ENCODE measurements at places on chromosomes 5 and 9.

DNA sequence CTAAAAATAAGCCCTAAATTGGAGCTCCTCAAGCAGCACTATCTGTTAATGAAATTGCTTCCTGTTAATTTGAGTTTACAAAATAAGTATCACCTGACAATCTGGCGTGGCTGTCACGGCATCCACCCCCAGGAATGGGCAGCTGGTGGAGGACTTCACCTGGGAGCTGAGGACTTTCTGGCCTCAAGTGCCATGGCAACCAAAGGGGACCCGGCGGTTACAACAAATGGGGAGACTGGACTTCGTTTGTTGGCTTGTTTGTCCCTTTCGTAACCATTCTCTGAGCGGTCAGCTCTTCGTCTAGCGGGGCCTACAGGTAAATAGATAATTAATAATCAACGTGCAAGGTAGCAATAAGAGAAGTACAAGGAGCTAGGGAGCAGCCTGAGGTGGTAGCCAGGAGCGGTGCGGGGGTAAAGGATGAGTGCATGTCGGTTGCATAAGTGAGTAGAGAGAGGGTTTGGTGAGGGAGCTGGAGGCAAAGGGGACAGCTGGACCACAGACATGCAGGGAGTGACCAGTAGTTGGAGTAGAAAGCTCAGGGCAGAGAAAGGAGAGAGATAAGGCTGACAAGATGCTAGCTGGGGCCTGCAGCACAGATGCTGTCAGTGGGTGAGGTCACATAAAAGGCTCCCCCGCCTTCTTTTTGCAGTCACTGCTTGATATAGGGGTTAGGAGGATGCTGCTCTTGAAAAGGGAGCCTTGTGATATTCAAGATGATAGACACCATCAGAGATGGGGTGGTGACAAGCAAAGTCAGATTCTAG, 62.5 kb downstream of the HSPA4 start:
- DNase-seq: no peak

DNA sequence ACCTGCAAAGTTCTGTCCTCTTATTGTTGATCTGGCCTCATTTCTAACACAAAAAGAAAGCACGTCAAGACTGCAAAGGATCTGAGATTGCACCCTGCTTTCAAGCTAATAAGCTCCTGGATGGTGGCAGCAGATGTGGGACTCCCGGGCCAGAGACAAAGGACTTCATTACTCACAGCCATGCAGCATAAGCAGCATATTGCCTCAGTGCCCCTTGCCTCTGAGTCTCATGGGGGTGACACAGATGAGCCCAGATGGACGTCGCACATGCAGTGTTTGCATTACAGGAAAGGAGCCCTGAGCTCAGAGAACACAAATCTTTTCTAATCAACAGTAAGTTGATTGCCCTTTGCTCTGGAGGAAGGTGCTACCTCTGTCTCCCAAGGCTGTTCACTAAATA, 105.0 kb downstream of the SLC28A3 start:
- DNase-seq: no peak

GRCh38 chr9:16679327-16679821, 191.1 kb downstream of the BNC2 start:
- DNase-seq: no peak

GRCh38 chr9:38727497-38728001, 7.6 kb upstream of the FAM240B start:
- DNase-seq: peak; percentile 32

DNA sequence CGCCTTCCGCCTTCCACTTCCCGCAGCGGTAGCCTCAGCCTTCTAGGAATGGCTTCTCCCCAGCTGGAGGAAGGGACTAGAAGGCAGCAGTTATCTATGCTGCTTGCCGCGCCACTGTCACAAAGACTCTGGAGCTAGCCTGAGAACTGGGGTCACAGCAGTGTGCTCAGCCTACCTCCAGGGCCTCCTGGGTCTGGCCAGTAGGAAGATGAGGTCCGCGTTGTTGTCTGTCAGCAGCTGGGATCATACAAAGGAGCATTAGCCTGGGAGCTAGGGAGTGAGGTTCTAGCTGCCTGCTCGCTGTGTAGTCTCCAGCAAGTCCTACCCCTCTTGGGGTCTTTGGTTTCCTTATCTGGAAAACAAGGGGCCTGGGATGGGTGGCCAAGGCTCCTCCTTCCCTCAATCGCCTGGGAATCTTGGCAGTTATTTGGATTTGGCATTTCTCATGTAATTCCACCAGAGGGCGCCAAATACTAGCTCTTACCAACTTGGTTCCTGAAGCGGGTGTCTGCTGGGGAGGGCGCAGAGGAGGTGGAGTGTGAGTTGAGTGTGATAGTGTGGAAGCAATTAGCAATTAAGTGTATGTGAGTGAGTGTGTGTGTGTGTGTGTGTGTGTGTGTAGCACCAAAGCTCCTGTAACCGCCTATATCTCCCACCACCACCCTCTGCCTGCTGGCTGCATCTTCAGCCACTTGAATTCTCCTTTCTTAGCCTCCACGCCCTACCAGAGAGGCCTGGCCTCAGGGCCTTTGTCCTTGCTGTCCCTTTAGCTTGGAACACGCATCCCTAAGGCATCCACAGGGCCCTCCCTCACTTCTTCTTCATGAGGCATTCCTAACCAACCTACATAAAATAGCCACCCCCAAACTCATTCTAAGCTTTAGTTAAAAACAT, 97.1 kb downstream of the ENTREP1 start:
- peak; percentile 78 for DNase-seq

- no peak for DNase-seq
Observed at GRCh38 chr5:98104454-98105188, 668.8 kb upstream of the RGMB start.

DNA sequence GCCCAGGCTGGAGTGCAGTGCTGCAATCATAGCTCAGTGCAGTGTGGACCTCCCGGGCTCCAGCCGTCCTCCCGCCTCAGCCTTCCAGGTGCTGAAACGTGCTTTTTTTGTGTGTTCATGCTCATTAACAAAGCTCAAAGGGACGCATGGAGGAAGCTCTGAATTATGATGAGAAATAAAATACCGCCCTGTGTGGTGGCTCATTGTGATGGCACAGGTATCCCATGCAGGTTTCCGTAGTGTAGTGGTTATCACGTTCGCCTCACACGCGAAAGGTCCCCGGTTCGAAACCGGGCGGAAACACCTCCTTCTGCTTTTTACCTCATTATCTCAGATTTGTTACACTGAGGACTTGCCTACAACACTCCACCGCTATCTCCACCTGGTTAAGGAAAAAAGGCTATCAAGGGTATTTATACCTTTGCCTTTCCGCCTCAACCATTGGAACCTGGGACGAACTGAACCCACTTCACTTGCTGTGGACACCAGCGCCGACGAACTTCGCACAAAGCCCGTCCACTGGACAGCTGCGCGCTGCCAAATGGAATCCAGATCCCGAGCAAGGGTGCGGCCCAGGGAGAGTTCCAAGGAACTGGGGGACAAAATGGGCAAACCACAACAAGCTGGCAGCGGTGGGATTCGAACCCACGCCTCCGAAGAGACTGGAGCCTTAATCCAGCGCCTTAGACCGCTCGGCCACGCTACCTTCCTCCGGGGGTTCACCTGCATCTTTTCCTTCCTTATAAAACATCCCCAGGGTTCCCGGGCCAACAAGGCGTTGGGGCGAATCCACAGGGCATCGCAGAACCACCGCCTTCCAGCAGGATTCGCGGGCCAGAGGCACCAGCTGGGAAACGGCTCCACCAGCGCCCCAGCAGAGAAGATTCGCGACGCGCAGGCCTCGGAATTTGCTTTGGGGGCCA, 26.3 kb downstream of the OR2V2 start:
- no peak for DNase-seq

DNA sequence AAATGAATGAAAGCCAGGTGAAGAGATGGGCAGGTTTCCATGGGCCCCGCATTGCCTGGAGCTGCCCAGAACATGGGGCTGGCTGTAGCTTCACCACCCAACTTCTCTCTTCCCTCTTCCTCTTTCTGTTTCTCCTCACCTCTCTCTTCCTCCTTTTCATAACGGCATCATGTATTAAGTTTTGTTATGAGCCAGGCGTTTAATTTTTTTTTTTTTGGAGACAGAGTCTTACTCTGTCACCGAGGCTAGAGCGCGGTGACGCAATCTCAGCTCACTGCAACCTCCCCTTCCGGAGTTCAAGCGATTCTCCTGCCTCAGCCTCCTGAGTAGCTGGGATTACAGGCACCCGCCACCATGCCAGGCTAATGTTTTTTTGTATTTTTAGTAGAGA, 13.0 kb upstream of the SPINK4 start:
- no peak for DNase-seq

DNA sequence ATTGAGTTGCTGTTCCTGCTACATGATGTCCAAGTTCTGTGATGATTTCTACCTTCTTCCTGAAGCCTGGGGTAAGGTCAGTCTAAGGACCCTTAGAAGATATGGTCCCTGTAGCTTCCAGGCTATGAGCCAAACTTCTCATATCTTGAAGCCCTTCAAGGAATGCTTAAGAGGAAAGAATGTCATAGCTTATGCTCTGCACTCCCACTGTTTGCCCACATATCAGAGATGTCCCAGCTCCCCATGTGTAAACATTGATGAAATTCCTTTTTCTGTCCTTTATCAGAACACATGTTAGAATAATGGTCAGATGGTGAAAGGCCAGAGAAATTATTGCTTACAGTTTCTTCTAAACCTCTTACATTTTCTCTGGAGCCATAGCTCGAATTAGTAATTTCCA, 41.4 kb upstream of the RUSC2 start:
- DNase-seq: no peak

DNA sequence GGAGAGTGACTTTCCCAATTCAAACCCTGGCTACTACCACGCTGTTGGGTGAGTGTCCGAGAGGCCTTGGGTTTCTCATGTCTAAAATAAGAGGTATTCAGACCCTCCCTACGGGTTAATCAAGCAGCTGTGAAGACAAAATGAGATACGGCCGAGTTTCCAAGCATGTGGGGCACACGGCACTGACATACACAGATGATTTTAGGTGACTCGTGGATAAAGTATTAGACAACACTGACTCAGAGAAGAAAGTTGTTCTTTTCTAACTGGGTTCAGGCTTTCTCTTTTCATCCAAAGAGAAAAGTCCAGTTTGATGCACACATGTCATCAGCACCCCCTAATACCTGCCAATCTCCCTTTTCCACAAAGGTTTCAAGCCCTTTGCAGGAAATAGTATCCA, 15.6 kb downstream of the FOXI1 start:
- no peak for DNase-seq

- DNase-seq: no peak
Observed at GRCh38 chr5:102532123-102532522, 33.3 kb upstream of the SLCO6A1 start.

GRCh38 chr5:139845846-139846681, 50.5 kb downstream of the PSD2 start:
- DNase-seq: no peak

DNA sequence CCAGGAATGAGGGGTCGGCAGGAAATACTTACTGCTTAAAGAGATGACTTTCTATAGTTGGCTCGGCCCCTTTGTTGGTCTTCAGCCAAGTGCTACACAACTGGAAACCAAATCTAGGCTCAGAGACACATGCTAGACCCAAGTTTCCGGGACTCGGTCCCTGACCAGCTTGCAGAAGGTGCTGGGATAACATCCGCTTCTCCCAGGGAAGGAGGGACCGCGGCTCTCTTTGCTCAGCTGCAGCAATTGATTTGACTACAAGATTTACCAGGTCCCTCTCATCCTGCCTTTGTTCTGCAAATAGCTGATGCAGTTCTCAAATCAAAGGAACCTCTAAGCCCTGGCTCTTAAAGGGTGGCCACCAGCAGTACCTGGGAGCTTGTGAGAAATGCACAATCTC, 314.7 kb downstream of the MLLT3 start:
- no peak for DNase-seq

- no peak for DNase-seq
Observed at GRCh38 chr5:91851670-91852069, 468.6 kb upstream of the ARRDC3 start.

DNA sequence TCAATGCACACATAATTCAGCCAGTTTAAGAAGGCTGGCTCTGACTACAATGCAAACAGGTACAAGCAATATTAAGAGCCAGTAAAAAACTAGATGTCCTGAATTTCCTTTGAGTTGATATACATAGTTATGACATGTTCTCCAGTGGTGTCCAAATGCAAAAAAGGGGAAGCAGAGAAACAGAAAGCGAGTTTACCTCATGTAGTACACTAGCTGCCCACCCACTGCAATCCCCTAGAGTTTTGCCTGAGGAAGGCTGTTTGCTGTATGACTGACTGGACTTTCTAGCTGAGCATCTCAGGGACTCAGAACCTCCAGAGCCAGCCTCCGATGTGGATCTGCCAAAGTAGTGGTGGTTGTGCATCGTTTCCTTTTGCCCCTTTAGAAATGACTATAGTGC, 44.8 kb upstream of the SLC1A3 start:
- no peak for DNase-seq

- no peak for DNase-seq
Observed at GRCh38 chr9:102106439-102106838, 368.0 kb upstream of the GRIN3A start.

DNA sequence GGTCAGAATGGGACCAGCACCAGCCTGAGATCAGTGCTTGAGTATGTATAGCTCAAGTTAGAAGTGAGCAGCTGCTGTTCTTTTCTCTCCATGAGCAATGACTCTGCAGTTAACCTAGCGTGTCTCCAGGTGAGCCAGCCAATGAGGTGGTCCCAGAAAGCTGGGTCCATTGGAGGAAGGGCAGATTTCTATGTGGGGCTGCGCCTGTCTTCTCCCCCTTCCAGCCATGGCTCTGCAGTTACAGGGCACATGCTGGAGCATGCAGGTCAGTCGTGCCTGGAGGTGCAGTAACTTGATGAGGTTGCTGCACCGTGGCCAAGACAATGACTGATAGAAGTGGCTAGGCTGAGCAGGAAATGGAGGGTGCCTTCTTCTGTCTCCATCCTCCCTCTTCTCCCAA, 29.6 kb upstream of the CXCL14 start:
- DNase-seq: no peak

GRCh38 chr5:17020678-17021601, 84.9 kb upstream of the MYO10 start:
- no peak for DNase-seq

- no peak for DNase-seq
Observed at GRCh38 chr5:38094889-38095288, 163.5 kb upstream of the EGFLAM start.

- DNase-seq: no peak
Observed at GRCh38 chr9:121976751-121977150, 116.4 kb downstream of the TTLL11 start.

- no peak for DNase-seq
Observed at GRCh38 chr9:136577941-136578625, 32.2 kb upstream of the NOTCH1 start.

All from GM13976 (cell line).